ENCODE measurements at places on chromosomes 6 and 20. TPM values are rescaled to one million over a fixed set of nuclear protein-coding genes. Genes with fewer than 3 reads are reported as not detected.

C6orf132 gene
- 0.11 TPM for polyA plus RNA-seq

DNA sequence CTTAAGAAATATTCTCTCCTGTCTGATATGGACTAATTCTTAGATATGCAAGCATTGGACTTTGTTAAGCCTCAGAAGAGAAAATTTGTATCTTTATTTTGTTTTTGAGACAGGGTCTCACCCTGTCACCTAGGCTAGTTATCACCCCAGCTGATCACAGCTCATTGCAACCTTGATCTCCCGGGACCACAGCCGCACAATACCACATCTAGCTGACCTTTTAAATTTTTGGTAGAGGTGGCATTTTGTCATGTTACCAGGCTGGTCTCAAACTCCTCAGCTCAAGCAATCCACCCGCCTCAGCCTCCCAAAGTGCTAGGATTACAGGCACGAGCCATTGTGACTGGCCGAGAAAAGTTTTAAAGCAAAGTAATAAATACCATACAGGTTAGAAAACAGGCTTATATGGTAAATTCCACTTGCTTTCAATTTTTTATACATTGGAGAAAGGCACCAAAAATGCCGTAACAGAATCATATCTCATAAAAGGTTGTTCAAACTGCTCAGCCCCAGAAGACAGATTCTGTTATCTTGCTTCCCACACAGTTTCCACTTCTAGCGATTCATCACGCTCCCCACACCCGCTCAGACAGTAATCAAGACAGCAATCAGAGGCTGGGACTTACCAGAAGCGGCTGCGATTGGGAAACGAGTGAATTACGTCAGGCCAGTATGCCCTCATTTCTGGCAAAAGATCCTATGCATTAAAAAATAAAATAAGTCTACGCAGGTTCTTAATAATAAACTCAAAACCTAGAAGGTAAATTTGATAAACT lies 13.8 kb downstream of the RNASET2 start:
- DNase-seq = no peak
- no peak overlapping the region for H3K27ac ChIP-seq
- H3K4me1 ChIP-seq = no peaks in the 10 kb centered on the region
- no peak overlapping the region for H3K4me3 ChIP-seq
- H3K27me3 ChIP-seq = no peaks in the 10 kb centered on the region
- peaks cover 42% of the 10 kb centered on the region for H3K36me3 ChIP-seq

DNA sequence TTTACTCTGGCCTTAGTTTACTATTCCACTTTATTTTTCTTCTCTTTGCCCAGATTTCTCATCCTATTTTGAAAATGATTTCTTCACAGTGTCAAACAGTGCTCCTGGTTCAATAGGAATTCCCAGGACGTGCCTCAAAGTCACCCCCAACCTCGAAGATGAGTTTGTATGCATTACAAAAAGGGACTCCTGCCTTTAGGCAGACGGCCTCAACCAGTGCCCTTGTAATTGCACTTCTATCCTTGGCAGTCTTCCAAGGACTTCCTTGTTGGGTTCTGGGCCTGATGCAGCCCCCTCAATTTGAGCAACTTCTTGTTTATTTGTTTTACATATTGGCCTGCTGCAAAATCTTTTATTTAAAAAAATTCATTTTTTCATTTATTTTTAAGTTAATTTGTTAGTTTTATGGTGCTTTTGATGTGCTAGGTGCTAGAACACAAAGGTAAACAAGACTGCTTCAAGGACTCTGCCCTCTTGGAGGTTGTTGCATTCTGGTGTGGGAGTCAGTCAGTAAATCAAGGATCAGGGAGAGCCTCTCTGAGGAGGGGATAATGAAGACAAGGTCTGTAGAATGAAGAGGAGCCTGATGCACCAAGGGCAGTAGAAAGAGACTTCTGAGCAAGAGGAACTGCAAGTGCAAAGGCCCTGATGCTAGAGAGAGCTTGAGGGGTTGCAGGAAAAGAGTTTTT lies 181.5 kb upstream of the LAMP5 start:
- H3K4me1 ChIP-seq = no peaks in the 10 kb centered on the region
- no peaks in the 10 kb centered on the region for H3K27me3 ChIP-seq
- H3K36me3 ChIP-seq = no peaks in the 10 kb centered on the region

CALHM4 gene
- not detected for polyA plus RNA-seq

SCAND1 gene
- 175 TPM for polyA plus RNA-seq

DNA sequence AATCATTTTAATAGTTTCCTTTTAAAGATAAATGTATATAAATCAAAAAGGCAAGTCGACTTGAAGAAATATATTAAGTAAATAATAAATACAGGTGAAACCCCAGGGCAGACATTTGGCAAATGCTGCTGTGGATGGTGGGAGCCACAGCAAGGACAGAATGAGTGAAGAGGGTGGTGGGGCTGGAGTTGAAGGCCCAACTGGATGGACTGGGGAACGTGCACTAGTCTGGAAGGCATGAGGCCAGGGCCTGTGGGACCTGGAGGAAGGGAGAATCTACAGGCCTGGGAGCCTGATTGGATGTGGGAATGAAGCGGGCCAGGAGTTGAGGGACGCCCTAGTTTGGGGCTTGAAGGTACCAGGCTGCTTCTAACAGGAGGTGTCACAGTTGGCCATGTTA lies 30.6 kb upstream of the BLCAP start:
- no peaks in the 10 kb centered on the region for H3K4me1 ChIP-seq
- no peak overlapping the region for H3K27ac ChIP-seq
- no peak for DNase-seq
- peaks cover 27% of the 10 kb centered on the region for H3K27me3 ChIP-seq
- no peak overlapping the region for H3K4me3 ChIP-seq

CDSN gene
- not detected for polyA plus RNA-seq

DNA sequence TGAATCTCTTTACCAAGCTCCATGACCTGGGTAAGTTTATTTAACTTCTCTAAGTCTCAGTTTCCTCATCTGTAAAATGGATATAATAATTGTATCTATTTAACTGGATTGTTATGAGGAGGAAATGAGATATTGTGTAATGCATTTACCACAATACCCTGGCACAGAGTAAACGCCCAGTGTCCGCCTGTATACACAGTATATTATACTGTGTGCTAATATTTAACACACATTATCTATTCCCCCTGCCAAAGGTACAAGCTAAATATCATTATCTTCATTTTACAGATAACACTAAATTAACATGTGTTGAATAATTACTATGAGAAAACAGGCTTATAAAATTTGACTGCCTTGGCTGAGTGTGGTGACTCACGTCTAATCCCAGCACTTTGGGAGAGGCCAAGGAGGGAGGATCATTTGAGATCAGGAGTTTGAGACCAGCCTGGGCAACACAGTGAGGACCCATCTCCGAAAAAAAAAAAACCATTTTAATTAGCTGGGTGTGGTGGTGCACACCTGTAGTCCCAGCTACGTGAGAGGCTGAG lies 38.7 kb upstream of the TNFRSF21 start:
- H3K4me1 ChIP-seq = peaks cover 12% of the 10 kb centered on the region
- H3K4me3 ChIP-seq = no peak overlapping the region
- H3K36me3 ChIP-seq = no peaks in the 10 kb centered on the region
- no peak for DNase-seq
- H3K27me3 ChIP-seq = no peaks in the 10 kb centered on the region
- no peak overlapping the region for H3K27ac ChIP-seq

PAK5 gene
- polyA plus RNA-seq = not detected

- no peak for DNase-seq
- H3K27ac ChIP-seq = no peak overlapping the region
- H3K36me3 ChIP-seq = no peaks in the 10 kb centered on the region
- no peak overlapping the region for H3K4me3 ChIP-seq
- peaks cover 63% of the 10 kb centered on the region for H3K27me3 ChIP-seq
Measured at GRCh38 chr20:62707276-62707920, 1.2 kb upstream of the NTSR1 start.
